ENCODE measurements at places on chromosomes 2 and 18.

- DNase-seq, result no peak
These were observed 68.7 kb upstream of the ACSL3 start for GRCh38 chr2:222792001-222792611.

- DNase-seq, result no peak
These were observed 88.5 kb upstream of the RBMS1 start for GRCh38 chr2:160582081-160582480.

- DNase-seq, result no peak
These were observed 483.2 kb downstream of the METTL4 start for GRCh38 chr18:2087877-2088673.

DNA sequence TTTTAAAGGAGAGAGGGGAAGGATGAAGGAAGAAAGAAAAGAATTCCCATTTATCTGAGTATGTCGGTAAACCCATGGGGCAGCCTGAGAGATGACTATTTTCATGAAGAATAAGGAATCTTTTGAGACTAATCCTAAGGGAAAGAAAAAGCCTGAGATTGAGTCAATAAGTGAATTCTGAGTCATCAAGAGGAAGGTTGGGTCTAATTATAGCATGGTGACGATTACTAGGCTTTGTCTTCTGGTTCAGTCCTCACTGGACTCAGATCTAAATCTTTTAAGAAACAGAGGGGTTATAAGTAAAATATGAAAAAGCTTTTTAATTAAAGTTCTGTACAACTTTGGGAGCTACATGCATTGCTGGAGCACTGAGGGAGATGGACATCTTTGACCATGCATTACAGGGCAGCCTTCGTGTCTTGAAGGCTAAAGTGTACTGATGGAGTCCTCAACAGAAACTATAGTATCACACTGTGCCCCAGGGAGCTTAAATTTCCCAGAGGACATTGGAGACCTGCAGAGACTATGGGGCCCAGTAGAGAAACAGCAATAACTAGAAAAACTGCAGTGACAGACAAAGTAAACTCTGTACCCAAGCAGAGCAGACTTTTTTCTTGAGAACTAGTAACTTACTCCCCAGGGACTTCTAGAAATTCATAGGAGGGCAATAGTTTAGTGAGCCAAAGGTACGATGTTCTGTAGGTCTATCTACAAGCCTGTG, 260.9 kb downstream of the RAD51AP2 start:
- DNase-seq, result no peak

DNA sequence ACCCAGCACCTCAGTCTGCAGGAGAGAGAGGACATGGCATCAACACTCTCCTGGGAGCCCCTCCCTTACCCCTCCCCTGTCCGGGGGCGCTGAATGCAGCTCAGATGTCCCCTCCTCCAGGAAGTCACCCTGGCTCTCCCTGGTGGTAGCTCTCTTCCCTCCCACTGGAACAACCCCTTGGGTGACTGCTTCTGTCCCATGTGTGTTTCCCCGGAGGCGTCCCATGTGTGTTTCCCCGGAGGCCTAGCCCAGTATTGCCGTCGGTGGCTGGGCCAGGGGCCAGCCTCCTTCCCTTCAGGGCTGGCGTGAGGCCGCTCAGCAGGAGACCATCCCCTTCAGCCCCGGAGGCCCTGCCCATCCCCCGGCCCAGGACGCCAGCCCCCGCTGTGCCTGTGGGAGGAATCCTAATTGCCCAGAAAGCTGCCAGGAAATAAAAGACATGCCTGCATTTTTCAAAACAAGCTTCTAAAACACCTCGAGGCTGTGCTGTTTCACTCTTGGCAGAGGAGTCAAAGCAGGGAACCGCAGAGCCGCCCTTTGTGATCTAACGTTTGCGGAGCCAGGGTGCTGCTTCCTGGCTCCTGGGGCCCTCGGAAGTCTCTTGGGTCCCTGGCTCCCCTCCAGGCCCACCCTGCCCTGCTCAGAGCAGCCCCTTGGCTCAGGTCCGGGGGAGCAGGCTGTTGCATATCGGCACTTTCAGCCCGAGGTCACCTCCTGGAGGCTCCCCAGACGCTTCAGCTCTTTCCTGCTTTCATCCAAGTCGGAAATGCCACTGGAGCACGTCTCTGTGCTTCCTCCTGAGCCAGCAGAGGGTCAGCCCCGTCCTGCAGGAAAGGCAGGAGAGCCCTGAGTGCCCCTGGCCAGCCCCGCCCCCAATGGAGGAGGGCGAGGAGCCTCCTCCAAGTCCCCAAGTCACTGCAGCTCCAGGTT, 11.4 kb downstream of the SNED1 start:
- no peak for DNase-seq

DNA sequence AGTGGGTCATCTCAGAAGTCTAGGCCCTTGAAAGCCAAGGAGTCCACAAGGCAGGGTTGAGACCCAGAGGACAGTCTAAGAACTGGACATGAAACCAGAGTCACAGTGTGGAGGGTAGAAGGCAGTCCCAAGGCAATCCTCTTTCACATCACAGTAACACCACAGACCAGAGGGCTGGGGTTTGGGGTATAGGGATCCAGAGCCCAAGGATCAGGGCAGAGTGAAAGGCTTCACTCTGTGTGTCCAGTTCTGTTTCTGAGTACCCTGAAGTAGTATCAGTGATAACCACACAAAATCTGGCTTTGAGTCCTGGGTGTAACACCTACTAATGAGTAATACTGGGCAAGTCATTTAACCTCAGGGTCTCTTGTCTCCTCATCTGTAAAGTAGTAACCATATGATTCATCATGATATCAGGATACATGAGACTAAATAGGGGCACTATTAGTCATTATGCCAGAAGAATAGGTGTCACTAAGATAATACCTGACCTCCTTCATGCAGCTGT, 91.0 kb downstream of the ICA1L start:
- no peak for DNase-seq

DNA sequence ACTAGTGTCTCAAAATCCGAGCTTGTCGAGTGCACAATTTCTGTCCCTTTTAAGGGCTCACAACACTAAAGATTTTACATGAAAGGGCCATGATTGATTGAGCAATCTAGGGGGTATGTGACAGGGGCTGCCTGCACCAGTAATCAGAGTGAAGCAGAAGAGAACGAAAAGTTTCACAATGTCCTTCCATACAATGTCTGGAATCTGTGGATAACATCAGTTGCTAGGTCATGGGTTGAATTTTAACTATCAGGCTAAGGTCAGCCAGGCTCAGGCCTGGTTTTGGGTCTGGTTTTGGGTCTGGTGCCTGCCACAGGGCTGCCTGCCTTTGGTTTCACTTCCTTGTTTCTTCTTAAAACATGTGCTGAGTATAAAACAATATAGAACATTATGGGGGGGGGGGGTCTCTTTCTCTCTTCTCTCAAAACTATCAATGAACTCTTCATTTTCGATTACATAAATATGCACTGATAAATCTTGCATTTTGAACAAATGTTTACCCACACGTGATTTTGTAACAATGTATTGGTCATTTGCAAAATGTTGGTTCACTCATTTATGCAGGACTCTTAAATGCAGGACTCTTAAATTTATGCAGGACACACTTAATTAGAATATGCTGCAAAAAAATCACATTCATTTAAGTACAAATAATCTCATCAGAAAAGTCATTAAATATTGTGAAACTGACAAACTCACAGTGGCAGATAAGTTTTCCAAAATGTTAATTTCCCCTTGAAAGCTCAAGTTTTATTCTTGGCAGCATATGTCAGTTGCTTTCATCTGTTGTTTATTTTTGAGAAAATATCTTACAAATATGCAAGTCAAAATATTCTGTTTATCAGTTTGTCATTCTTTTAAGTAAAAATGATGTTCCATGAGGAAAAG, 290.5 kb upstream of the KYNU start:
- DNase-seq, result no peak

DNA sequence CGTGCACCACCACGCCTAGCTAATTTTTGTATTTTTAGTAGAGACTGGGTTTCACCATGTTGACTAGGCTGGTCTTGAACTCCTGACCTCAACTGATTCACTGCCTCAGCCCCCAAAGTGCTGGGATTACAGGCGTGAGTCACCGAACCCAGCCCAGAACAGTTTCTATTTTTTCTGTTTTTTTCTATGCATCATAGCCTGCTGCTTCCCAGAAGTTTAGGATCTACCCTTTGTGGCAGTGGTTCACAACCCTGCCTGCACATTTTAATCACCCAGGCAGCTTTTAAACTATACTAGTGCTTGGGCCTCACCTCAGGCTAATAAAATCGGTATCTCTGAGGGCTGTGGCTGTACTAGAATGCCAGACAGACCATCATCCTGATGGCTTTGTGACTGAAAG, 39.7 kb upstream of the SOCS6 start:
- DNase-seq, result no peak

Measured in stimulated activated CD4-positive, alpha-beta T cell treated with anti-CD3 and anti-CD28 coated beads, Interleukin-12 subunit alpha, Interleukin-12 subunit beta, amount 100 ng/mL, for 4 hours (primary cell).